ENCODE measurements at places on chromosomes 1 and 21.

GRCh38 chr21:41269535-41269934 lies 47.1 kb upstream of the FAM3B start:
- DNase-seq: no peak

DNA sequence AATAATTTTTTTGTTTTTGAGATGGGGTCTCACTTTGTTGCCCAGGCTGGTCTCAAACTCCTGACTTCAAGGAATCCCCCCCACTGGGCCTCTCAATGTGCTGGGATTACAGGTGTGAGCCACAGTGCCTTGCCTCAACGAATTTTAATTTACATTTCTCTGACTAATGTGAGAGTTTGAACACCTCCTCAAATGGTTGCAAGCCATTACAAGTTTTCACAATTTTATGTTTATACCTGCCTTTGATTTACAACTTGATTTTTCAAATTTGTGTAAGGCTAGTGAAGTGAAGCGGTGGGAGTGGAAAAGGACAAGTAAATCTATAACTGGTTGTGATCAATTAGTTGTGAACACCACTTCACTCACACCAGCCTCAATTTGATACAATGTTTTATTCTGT lies 8.9 kb upstream of the RHBDL2 start:
- no peak for DNase-seq

GRCh38 chr21:42614396-42614795 lies 39.0 kb upstream of the PDE9A start:
- DNase-seq: no peak

DNA sequence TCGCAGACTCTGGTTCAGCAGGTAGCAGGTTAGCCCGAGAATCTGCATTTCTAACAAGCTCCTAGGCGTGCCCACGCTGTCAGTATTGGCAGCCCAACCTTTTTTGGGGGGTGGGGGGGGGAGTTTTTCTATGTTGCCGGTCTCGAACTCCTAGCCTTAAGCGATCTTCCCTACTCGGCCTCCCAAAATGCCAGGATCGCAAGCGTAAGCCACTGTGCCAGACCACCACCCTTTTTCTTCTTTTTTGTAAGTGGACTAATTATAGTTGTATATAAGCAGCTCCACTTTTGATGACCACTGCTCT lies 480 bp upstream of the MIS18A start:
- no peak for DNase-seq

DNA sequence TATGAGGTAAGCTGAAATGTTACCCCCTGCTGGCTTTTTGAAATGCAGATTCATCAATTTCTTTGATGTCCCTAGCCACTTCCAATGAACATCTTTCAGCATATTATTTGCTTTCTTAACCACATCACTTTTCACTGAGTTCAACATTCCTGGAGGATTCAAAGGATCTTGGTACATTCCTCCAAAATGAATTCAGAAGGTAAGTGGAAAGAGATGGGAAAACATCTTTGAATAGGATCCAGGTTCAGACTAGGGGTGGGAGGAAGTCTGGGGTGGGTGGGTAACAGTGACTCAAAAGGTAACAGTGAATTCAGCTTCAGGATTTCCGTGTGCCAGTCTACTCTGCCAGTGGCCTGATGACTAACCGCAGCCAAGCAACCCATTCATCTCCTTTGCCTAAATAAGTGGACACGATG lies 180.7 kb downstream of the ZC3H11B start:
- no peak for DNase-seq

GRCh38 chr1:2556678-2557481 lies 709 bp downstream of the TNFRSF14 start:
- no peak for DNase-seq

DNA sequence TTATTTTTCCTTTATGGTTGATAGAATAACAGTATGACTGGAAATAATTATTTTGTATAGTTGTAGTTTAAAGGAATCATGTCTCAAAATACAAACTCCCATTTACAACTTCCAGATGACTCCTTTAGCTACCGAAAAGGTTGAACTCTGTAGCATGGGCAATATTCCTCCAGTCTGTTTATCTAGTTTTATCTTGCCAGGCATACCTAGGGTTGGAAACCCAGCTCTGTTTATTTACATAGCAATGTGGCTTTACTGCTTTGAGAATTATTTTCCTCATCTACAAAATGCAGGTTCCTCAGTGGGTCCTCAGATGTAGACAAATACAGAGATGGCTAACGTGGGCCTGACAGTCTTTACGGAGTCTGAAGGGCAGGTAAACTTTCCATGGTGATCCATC lies 51.1 kb downstream of the C8A start:
- DNase-seq: no peak

DNA sequence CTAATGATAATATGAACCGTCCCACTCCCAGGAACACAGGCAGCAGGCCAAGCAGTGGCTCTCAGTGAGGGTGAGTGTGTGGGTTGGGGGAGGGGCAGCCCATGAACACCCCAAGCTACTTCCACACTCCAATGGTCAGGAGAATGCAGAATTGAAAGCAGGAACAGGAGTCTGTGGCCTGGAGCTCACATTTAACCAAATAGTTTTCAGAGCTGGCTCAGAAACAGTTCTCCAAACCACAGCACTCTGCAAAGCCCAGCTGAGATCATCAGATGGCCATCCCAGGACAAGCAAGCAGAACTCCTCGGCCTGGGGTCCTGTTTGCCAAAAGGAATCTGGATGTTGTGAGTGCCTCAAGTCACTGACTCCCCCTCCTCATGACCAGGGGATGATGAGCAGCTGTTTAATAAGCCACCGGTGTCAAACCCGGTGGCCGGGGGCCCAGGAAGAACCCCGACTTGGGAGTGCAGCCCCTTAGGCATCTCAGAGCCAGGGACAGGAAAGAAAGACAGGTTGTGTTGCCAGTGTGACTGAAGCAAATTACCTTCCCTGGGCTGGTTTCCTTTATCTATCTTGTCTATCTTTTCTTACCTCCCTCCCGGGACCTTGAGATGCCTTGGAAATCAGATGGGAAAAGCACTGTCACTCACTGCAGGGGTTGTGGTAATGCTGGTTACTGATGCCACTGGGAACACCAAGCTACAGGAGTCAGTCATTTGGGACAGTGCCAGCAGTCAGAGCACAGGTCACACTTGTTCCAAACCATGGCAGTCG lies 20.4 kb downstream of the DEGS1 start:
- DNase-seq: no peak

- no peak for DNase-seq
These were observed 125.3 kb downstream of the TRABD2B start for GRCh38 chr1:47871799-47872353.

DNA sequence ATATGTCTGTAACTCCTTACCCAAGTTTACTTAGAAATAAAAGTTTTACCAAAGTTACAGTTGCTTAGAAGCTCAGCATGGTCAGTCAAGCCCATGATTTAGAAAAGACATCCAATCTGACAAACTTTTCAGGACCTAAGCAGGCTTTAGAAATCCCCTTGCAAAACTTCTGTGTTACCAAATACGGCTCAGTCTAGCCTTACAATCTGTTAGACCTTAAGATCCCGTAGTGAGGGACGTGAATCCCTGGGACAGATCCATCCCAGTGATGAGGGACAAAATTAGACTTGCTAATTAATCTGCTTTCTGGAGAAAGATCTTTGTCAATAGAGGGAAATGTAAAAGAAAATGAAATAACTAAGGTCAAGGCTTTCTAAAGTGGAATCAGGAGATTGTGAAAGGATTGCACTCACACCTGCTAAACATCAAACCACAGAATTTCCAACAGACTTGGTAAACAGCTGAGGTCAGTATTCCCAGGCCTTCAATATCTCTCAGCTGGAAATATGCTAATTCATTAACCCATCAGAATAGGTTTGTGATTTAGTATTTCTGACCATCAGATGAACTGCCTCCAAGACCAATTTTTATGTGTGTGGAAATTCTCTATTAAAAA lies 375.3 kb downstream of the DUSP10 start:
- no peak for DNase-seq

DNA sequence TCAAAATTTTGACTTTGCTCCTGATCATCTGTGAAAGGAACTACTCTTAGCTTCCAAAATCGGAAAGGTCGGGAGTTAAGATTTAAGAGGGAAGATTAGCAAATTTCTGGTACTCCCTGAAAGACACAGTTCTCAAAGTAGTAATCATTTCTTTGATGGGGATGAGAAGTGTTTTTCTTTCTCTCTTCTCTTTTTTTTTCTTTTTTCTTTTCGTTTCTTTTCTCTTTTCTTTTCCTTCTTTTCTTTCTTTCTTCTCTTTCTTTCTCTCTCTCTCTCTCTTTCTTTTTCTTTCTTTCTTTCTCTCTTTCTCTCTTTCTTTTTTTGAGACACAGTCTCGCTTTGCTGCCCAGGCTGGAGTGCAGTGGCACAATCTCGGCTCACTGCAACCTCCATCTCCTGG lies 5.1 kb upstream of the RAB29 start:
- no peak for DNase-seq

DNA sequence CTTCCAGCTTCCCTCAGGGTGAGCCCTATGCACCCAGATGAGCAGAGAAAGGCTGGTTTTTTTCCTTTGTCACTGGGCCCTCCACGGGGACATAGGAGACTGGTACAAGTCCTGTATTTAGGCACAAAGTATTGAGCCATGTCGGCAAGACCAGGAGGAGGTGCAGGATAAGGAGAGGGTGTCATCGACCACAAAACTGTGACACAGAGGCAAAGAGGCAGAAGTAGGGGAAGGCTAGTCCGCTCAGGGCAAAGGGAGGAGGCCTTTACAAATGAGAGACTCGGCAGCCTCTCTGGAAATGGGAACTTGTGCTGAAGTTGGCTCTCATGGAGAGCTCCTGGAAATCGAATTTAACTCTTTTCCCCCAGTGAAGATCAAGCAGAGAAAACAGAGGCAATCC lies 70.7 kb upstream of the CAMK1G start:
- DNase-seq: no peak

GRCh38 chr1:207672522-207673130 lies 27.7 kb downstream of the CR1L start:
- DNase-seq: peak; percentile 47

DNA sequence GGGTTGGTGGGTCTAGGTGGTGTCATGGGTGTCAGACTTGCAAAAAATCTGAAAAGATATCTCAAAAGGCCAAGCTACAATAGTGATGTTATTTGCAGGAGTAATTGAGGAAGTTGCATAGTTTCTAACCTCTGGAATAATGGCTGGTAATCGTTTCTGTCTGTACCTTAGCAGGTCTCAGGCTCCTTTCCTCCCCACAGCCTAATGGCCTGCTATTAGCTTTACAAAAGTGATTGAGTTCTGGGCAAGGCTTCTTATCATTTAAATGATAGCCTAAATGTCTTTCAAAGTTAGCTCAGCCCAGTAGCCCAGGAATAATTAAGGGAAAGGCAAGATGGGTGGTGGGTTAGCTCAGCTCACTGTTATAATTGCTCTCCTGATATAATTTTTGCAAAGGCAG lies 37.7 kb upstream of the IGSF5 start:
- DNase-seq: no peak

GRCh38 chr1:153612755-153613331 lies at the start of gene S100A16:
Gene S100A16, minus strand, starts transcription at chr1:153613137. Its CDS starts 4,986 bp downstream, at chr1:153608151.
- DNase-seq: no peak

- no peak for DNase-seq
These were observed 338 bp downstream of the ACAP3 start for GRCh38 chr1:1307261-1307922.

DNA sequence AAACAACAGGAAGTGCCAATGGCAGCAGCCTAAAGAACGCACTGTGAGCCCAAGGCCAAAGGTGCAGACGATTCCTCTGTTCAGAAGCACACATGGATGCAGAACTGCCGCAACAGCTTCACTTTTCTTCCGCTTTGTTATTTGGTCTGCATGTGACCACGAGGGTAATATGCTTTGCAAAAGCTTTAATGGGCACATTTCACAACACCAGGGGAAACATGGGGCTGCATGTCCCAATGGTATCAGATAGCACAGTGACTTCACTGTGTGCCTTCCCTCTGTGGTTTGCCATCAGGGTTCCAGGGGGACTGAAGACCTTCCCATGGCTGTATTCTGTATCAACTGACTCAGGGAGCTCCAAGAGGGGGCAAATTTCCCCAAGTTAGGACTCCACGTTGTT lies 28.3 kb downstream of the THAP3 start:
- DNase-seq: no peak

- no peak for DNase-seq
These were observed 2.2 kb upstream of the PRDM2 start for GRCh38 chr1:13697738-13698137.

DNA sequence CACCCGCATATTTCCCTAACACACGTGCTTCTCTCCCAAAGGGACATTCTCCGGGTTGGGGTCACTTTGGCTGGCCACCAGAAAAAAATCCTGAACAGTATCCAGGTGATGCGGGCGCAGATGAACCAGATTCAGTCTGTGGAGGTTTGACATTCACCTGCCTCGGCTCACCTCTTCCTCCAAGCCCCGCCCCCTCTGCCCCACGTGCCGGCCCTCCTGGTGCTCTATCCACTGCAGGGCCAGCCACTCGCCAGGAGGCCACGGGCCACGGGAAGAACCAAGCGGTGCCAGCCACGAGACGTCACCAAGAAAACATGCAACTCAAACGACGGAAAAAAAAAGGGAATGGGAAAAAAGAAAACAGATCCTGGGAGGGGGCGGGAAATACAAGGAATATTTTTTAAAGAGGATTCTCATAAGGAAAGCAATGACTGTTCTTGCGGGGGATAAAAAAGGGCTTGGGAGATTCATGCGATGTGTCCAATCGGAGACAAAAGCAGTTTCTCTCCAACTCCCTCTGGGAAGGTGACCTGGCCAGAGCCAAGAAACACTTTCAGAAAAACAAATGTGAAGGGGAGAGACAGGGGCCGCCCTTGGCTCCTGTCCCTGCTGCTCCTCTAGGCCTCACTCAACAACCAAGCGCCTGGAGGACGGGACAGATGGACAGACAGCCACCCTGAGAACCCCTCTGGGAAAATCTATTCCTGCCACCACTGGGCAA lies 59.1 kb downstream of the LACTBL1 start:
- no peak for DNase-seq

DNA sequence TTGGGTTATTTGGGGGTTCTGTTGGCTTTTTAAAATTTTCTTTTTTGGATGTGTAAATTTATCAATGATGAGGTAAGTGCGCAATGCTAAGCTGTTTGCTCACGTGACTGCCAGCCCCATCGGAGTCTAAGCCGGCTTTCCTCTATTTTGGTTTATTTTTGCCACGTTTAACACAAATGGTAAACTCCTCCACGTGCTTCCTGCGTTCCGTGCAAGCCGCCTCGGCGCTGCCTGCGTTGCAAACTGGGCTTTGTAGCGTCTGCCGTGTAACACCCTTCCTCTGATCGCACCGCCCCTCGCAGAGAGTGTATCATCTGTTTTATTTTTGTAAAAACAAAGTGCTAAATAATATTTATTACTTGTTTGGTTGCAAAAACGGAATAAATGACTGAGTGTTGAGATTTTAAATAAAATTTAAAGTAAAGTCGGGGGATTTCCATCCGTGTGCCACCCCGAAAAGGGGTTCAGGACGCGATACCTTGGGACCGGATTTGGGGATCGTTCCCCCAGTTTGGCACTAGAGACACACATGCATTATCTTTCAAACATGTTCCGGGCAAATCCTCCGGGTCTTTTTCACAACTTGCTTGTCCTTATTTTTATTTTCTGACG lies 3.1 kb downstream of the OLIG2 start:
- DNase-seq: no peak
